ENCODE measurements at places on chromosomes 12 and 14. TPM values are rescaled to one million over a fixed set of nuclear protein-coding genes. Genes with fewer than 3 reads are reported as not detected.

- DNase-seq: peak; percentile 73
Measured at GRCh38 chr12:124389138-124389724, 94.3 kb downstream of the RFLNA start.

DNA sequence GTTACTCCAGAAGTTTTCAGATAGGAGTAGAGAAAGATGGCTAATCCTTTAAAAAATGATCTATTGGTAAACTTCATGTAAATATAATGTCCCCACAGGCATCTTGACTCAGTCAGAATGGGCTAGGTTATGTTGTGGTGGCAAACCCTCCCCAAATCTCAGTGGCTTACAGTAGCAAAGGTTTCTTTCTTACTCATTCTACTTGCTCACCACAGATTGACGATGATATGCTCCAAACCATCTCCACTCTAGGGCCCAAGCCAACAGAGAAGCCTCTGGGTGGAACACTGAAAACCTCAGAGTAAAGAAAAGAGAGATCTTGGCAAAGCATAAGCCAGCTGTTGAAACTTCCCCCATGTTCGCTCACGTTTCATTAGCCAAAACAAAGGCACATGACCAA is 146.4 kb downstream of the EMP1 start:
- DNase-seq: peak; percentile 29

GRCh38 chr14:22316473-22316872 is 272.6 kb downstream of the DAD1 start:
- no peak for DNase-seq

- no peak for DNase-seq
Measured at GRCh38 chr12:120092551-120093335, 23.8 kb downstream of the RAB35 start.

The KRT71 gene
- total RNA-seq: not detected

DNA sequence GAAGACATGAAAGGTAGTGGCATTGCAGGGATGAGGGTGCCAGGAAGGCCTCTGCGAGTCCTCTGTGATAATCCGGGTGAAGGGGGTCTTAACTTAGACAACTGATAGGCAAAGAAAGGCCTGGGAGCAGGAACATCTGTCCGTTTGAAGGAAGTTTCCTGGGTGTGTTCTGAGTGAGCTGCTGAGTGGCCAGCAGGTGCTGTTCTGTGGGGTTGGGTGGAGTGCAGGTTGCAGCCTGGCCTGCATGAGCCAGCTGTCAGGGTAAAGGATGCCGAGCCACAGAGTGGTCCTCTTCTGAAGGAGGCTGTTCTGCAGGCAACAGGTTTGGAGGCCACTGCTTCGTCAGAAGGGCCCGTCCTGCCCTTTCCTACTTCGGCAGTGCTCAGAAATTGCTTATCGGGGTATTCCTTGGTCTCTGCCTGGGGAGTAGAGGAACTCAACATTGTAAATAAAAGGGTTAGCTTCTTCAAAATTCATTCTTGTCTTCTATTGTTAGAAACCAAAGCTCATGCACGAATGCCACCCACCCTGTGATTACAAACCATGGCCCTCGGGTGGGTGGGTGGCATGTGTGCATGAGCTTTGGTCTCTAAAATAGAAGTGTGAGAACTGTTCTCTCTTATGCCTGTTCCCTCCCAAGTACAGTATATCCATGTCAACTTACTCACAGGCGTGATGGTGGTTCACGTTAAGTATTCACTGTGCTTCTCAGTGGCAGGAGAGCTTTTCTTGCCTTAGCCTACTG is 118.9 kb downstream of the CHST11 start:
- no peak for DNase-seq

- no peak for DNase-seq
Measured at GRCh38 chr14:104657563-104658324, 31.7 kb upstream of the INF2 start.
